Right renal pelvis (tissue), 4 donors: ENCODE measurements at places on chromosomes 6 and 20. TPM values are rescaled to one million over a fixed set of nuclear protein-coding genes. Genes with fewer than 3 reads are reported as not detected.

Gene OPRM1
- not detected for polyA plus RNA-seq

Gene C6orf52
- polyA plus RNA-seq = 5.9 TPM

Gene DHX16
- 44.1 TPM for polyA plus RNA-seq

- no peak for DNase-seq
Observed at GRCh38 chr20:37540001-37540400, 12.3 kb upstream of the BLCAP start.

DNA sequence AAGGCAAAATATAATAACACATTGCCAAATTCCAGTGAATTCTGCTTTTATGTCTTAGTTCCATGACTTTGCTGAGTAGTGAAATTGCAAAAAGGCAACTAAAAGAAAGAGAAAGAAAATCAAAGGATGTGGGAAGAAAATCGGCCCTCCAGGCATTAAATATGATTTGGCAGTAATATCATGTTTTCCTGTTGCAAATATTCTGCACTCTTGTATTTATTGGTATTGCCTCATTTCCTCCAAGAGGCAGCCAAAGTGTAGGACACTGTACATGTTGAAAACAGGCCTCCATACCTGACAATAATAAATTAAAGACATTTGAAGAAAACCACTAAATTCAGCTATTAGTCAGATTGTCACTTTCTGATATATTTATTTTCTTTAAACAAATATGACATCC lies 460.0 kb upstream of the NOX3 start:
- no peak for DNase-seq

Gene CYP21A2
- 1.2 TPM for polyA plus RNA-seq

GRCh38 chr6:162638931-162639574 lies 88.5 kb downstream of the PRKN start:
- DNase-seq = no peak

DNA sequence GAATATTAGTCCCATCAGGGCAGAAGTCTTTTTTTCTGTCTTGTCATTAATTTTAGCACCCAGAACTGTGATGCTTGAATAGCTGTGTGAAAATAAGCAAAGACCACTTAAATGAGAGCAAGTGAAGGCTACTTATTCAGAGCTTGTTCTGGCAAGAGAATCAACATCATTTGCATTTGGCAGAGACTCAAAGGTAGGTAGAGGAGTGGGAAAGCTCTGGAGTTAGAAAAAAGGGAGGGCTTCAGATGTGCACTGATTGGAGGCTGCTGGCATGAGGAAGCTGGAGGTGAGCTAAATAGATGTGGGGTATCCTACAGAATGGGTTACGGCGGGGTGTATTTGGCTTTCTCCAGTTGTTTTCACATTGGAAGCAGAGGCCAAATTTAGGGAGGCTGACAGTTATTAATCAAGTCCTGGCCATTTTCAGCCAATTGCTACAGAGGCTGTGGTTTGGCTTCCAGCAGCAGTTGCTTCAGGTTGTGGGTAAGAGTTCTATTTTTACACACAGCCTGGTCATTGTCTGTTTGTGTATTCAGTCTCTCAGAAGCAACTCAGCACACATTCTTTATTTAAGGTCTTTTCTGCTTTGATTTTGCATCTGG lies 254.3 kb downstream of the BTBD3 start:
- DNase-seq = no peak

Gene PAX1
- polyA plus RNA-seq = not detected

DNA sequence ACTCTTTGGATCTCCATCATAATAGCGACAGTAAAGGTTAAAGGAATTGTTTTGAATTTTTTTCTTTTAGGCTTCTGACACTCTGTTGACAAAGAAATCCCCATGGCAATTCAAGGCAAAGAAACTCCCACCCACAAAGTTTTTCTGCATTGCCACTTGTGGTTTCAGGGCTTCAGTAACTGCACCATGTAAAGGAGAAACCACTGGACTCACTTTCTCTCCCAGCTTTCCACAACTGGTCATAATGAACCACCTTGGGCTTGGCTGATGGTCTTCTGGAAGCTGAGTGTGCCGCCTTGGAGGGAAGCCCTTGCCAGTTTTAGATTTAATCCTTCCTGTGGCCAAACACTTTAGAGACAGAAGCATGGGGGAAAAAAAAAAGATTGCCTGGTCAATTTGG lies 163.1 kb downstream of the ISM1 start:
- DNase-seq = no peak

GRCh38 chr6:128569732-128570679 lies 49.6 kb upstream of the PTPRK start:
- DNase-seq = peak; percentile 7

Gene OOEP
- polyA plus RNA-seq = not detected

GRCh38 chr6:34142061-34142998 lies 3.6 kb downstream of the GRM4 start:
- DNase-seq = no peak

GRCh38 chr6:52736145-52736544 lies 27.1 kb downstream of the GSTA2 start:
- no peak for DNase-seq

Gene PSORS1C1
- not detected for polyA plus RNA-seq

- DNase-seq = no peak
Observed at GRCh38 chr6:30939473-30939872, 1.3 kb upstream of the MUCL3 start.

Gene HLA-DMB
- 77.3 TPM for polyA plus RNA-seq

- DNase-seq = no peak
Observed at GRCh38 chr6:72825315-72825911, 203.5 kb downstream of the KCNQ5 start.

DNA sequence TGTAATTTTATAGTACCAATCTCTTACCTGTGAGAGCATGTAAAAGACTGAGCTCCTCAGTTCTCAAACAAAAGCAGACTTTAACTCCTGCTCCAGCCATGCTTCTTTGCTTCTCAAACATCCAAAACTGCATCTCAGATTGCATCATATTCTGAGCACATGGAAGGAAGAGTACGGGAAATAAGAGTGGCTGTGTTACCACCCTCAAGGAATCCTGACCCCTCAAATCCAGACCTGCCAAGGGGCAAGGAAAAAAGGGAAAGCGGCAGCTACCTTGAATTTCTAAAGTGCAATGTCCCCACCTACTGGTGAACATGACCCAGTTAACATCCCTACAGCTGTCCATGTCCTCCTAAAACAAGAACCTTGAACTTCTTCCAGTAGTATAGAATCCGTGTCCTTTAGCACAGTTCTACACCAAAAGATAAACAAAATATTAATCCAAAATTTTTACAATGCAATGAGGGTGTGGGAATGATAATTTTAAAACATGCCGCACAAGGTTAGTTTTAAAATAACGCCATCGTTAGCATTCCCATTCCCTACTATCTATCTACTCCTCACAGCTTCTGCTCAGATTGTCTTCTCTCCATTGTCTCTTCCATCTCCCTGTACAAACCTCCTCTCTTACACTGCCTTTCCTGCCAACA lies 34.1 kb upstream of the HLA-DQB1 start:
- DNase-seq = peak; percentile 58
